NCI-H1417 (cell line): ENCODE measurements at places on chromosomes 2 and 18.

GRCh38 chr2:40218679-40219078, 233.2 kb downstream of the SLC8A1 start:
- peak; percentile 31 for DNase-seq

DNA sequence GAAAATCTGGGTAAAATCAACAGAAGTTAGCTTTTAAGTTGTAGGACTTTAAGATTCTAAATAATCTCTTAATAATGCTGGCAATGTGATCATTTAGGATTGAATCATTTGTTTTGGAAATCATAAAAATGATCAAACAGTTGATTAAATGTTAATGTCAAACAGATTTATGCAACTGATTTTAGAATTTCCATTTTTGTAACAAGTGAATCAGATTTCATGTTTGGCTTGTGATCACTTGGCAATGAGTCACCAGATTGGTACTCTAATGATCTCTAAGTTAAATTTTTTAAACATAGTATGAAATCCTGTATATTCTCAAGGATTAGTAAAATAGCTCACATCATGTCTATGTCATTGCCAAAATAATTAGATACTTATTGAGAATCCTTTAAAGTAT, 50.1 kb upstream of the UNC80 start:
- no peak for DNase-seq

DNA sequence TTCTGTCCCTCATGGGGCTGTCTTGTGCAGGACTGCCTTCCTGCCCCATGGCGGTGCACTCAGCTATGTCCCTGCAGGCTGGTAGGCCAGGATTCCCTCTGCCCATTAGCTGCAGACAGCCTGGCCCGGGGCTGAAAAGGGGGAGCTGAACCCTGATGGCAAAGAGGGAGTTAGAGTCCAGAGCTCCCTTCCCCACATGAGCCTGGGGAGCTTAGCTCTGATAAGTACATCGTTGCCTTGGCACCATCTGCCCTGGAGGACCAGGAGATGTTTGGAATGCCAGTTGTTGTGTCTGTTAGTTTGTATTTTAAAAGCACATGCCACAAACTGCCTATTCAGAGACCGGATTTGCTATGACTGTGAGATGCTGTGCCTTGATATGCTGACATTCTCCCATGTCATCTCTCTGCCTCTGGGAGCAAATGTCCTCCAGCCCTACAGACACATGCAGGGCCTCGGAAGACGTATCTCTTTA, 65.1 kb upstream of the AFF3 start:
- no peak for DNase-seq

DNA sequence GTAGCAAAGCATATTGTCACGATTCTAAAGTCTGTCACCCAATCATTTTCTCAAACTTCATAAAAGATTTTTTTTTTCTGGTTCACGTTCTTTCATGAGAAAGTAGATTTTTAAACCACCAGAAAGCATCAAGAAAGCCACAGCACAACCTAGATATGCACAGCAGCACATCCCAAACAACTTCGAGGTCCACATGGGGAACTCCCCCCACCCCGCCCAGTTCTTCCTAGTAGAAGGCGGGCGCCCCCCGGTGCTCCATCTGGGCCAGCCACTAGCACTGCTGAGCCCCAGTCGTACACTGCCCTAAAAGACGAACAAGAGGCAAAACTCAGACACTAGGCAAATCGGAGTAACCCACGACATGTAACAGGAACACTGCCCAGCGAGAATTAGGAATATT, 15.5 kb downstream of the HDLBP start:
- no peak for DNase-seq

DNA sequence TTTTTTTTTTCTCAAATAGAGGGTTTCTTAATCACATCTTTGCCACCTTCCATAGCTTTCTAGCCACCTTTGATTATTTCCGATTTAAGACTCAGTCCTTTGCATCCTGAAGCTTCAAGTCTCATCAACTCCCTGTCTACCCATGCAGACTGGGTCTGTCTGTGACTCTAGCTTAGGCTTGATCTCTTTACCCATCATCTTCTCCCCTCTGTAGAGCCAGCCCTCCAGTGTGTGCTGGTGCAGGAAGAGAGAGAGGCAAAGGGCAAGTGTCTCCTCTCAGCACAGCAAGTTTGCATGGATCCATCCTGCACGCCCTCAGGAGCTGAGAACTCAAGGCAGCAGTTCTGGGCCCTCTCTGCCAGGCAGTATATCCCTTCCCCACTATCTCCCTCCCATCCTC, 70.4 kb downstream of the HNRNPLL start:
- DNase-seq = no peak

DNA sequence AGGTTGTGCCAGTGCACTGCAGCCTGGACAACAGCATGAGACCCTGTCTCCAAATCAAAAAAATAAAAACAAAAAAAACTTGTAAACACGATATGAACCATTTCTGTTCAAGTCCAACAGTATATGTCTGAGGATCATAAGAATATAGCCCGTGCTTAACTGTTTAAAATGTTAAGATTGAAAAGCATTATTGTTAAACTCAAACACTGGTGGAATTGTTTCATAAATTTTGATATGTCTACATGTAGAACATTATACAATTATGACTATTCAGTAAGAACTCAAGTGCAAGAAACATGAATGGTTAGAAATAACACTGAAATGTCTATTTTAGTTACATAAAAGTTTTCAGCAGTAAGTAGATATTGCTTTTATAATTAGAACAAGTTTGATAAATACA, 29.7 kb downstream of the PPIG start:
- DNase-seq = no peak

DNA sequence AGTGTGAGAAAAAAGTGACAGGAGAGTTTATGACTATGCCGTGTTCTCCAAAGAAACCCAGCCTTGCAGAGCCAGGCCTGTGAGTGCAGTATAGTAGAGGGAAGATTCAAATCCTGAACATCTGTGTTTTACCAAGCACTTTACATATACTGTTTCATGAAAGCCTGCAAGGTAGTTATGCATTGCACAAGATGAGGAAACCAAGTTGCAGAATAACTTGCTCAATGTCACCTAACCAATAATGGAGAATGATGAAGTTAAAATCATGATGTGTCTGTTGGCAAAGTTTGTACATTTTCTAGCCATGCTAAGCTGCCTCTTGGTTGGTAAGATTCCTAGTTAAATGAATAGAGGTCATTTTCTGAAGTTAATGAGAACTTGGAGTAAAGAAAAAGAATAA, 29.3 kb downstream of the SYT4 start:
- DNase-seq = no peak

DNA sequence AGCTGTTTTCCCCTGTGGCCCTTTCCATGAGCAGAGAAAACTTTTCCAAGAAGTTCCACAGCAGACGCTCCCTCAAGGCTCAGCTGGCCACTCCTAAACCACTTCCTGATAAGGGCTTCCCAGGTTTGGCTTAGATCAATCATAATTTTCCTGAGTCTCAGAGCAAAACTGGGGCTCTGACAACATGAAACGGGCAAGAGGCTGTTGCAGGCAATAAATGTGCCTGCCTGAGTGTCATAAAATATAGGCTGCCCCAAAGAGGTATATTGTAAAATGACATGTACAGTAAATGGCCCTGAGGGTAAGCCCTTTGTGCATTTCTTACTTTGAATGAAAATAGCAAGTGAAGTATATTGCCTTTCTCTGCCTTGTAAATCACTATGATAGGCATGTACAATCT, 105.6 kb upstream of the UXS1 start:
- DNase-seq = no peak

DNA sequence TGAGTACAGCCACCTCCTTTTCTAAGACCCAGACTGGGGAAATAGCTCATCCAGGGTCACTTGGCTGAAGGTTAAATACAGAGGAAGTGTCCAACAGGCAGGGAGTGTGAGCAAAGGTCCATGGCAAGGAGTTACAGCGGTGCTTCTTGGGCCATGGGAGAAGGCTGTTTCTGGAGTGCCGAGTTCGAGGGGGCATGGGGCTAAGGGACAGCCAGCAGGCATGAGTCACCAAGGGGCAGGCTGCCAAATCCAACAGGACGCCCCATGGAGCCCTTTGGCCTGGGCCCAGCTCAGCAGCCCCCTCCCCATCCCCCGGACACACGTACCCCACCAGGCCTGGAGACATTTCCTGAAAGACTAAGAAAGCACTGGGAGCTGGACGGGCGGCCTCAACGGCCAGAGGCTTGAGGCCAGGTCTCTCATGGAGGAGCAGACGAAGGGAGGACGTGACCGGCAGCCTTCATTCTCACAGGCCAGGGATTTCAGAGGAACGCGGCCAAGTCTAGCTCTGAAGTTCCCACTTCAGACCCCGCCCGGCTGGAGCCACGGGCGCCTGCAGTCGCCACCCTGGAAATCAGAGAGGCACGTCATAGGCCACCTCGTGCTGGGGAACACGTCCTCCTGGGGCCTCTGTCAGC, 160.4 kb downstream of the SMAD7 start:
- no peak for DNase-seq

DNA sequence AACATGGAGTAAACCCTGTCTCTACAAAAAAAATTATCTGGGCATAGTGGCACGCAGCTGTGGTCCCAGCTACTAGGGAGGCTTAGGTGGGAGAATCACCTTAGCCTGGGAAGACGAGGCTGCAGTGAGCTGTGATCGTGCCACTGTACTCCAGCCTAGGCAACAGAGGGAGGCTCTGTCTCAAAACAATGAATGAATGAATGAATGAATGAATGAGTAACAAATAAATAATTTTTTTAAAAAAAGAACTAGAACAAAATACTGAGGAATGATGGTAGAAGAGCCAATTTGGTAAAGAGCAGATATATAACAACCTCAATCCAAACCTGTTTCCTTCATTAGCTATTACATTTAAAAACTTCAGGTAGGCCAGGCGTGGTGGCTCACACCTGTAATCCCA, 60.1 kb downstream of the STRN start:
- no peak for DNase-seq

- DNase-seq = no peak
Observed at GRCh38 chr18:9846162-9846925, 39.4 kb upstream of the TXNDC2 start.

- no peak for DNase-seq
Observed at GRCh38 chr18:42536442-42536841, 579.0 kb downstream of the RIT2 start.

GRCh38 chr2:121897335-121897970, 142.0 kb downstream of the TSN start:
- no peak for DNase-seq

GRCh38 chr2:75964646-75965045, 253.9 kb upstream of the GCFC2 start:
- no peak for DNase-seq

DNA sequence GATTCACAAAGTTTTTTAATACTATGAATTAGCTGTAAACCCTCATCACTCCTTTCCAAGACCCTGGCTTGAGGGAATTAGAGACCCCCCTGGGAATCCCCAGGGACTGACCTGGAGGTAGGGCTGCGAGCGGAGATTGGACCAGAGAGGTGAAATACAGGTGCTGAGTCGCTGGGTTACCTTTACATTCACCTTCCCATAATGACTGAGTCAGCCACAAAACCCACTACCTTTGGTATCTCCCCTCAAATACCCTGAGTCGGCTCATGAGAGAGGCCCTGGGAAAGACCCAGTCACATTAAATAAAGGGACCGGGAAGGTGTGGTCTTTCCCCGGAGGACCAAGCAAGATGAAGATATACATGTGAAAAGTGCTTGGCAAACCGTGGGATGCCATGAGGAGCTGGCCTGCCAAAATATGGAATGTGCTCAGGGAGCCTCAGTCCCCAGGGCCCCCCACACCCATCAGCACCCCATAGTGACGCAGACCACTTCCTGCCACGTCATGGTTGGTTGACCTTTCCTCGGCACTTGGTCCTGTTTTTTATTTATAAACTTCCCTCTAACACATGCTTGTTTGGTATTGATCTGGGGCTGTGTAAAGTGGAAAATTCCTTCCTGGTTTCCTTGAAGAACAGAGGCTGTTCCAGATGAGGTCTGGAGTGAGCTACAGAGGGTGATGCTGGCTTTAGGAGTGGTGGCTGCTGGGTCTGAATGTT, 51.4 kb downstream of the IL1RL2 start:
- DNase-seq = no peak

- no peak for DNase-seq
Observed at GRCh38 chr18:59690996-59691395, 6.2 kb downstream of the CCBE1 start.

DNA sequence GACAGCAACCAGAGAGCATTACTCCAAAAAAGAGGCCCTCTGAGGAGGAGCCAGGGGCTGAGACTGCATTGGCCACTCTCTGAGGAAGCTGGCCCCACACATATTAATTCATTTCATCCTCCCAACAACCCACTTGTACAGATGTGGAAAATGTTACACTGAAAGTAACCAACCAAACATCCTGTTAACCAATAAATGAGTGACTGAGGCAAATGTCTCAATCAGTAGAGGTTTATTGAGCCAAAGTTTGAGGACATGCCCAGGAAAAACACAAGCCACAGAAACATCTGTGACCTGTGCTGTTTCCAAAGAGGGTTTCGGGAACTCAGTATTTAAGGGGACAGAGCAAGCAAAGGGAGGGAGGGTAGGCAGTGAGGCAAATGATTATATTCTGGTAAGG, 53.0 kb downstream of the SKA1 start:
- DNase-seq = no peak

GRCh38 chr2:69026026-69026425, 13.0 kb downstream of the ANTXR1 start:
- DNase-seq = peak; percentile 70

- no peak for DNase-seq
Observed at GRCh38 chr2:54514822-54515569, 58.9 kb downstream of the SPTBN1 start.

DNA sequence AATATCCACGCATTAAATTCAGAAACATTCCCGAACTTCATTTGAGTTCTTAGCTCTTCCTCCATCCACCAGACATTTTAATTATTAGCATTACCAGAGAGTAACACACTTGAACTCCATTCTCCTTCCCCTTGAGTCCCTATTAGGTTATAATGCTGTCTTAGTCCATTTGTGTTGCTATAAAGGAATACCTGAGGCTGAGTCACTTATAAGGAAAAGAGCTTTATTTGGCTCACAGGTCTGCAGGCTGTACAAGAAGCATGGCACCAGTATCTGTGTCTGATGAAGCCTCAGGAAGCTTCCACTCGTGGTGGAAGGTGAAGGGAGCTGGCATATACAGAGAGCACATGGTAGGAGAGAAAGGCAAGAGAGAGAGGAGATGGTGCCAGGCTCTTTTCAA, 25.4 kb downstream of the TBC1D8 start:
- no peak for DNase-seq

DNA sequence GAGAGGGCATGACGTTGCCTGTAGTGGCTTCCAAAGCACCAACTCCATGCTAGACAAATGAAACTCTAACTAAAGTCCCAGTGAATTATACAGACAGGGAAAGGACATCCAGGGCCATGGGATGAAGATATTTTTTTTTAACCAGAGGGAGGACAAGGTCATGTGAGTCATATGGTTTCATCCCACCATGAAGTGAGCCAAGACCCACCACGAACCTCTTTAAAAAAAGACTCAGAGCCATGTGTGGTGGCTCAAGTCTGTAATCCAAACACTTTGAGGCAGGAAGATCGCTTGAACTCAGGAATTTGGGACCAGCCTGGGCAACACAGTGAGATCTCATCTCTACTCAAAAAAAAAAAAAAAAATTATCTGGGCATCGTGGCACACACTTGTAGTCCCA, 115.2 kb downstream of the LIPG start:
- DNase-seq = no peak

- DNase-seq = peak; percentile 15
Observed at GRCh38 chr2:157874997-157875640, 1.0 kb downstream of the ACVR1 start.

GRCh38 chr18:30858560-30858959, 184.0 kb downstream of the DSC3 start:
- DNase-seq = no peak

- DNase-seq = peak; percentile 82
Observed at GRCh38 chr2:38581193-38582147, 21.3 kb downstream of the HNRNPLL start.

GRCh38 chr2:38442643-38443541, 65.8 kb upstream of the ATL2 start:
- no peak for DNase-seq
